Stomach (tissue), 19 donors: ENCODE measurements at places on chromosomes 3 and 15.

- DNase-seq, result peak; percentile 38
Measured at GRCh38 chr3:179666436-179667035, 13.7 kb downstream of the USP13 start.

GRCh38 chr15:69272891-69273290 lies 25.8 kb upstream of the PAQR5 start:
- no peak for DNase-seq

DNA sequence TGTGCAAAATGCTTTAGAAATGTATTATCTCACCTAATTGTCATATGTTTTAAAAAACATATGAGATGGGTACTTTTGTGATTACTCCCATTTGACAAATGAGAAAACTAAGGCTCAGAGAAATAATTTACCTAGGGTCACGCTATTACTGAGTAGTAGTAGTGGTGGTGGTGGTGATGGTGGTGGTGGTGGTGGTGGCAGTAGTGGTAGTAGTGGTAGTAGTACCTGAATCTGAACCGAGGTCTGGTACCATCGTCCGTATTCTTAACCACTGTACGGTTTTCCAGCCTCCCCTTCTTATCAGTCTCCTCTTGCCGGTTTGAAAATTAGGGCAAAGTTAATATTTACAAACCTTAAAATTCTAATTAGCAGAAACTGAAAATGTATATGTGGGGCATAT lies 102.4 kb downstream of the KLHL25 start:
- no peak for DNase-seq

GRCh38 chr3:146865175-146865755 lies 260.1 kb upstream of the PLSCR5 start:
- DNase-seq, result no peak

- DNase-seq, result no peak
Measured at GRCh38 chr15:90259524-90259923, 5.9 kb upstream of the NGRN start.

DNA sequence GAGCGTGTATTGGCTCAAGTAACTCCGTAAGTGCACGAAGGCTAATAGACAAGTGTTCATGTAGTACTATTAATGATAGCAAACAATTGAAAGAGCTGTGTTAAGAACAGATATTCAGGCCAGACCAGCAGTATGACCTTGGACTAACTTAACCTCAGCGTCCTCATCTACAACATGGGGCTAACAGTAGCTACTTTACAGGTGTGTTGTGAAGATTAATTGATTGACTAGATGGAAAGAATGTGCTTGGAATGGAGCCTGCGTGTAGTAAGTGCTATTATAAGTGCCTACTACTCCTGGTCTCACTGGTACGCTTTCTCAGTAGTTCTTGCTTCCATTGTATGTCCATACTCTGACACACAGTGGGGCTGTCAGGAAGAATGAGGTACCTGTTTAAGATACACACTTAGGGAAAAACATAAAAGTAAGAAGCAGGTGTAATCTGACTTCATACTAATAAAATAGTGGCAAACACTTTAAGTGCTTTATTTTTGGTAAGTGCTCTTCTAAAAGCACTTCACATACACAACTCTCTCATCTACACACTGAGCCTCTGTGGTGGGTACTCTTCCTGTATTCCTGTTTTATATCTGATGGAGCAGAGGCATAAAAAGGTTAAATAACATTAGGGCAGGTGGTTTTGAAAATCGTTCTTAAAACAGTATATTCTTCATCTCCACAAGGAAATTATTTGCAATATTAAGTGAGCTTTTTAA lies 24.3 kb upstream of the FBXL22 start:
- DNase-seq, result no peak

DNA sequence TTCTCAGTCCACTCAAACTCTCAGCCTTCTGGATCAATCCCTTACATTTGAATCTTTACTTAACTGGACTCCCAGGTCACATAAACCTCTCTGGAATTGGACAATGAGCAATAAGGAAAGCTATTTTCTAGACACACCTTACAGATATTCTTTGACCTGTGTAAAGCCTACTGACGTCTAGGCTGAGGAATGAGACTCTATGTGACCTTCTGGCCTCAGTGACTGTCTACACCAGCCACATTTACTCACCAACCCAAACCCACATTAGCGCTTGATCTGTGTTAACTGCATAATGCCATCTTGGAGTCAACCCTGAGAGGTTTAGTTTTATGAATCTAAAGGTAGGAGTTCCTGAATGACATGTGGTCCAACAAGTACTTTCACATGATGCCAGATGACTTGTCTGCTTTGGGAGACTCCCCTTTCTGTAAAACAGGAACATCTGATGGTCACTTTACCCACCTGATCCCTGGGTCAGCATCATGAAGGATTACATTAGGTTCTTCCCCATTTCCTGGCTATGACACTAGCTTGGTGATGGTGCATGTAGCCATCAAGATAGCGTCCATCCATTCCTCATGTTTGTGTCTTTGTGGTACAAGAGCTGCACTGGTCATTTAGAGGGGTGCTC lies 11.4 kb upstream of the COMMD2 start:
- no peak for DNase-seq

GRCh38 chr3:115659253-115660220 lies 36.2 kb downstream of the GAP43 start:
- DNase-seq, result no peak

DNA sequence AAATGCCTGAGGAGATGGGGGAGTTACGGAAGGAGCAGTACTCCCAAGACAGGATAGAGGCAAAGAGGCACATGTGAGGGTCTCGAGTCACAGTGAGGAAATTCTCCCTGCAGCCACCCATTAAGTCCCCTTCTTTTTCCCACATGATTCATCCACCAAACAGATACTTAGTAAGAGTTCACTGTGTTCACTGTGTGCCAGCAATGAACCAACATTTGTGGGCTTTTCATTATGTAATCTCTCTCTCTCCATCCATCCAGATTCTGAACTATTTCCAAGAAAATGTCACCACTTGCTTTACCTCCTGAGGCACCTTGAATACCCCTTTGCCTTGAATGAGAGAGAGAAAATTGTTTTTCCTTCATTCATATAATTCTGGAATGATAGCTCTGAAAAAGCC lies 24.6 kb upstream of the LRRFIP2 start:
- no peak for DNase-seq

GRCh38 chr15:25090073-25090733 lies 135.4 kb downstream of the SNRPN start:
- DNase-seq, result no peak

DNA sequence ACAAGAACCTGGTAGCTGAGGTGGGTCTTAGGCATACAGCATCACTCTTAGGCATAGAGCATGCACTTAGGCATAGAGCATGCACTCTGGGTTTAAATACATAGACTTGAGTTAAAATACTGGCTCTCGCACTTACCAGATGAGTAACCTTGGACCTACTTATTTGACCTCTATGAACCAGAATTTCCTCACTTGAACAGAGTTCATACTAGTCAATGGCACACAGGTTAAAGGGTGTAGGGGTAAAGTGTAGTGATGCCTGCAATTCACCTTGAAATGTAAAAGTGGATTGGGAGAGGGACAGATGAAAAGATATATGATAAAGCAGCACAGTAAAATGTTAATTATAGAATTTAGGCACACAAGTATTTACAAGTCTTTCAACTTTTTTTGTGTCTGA lies 1.6 kb downstream of the RUVBL1 start:
- no peak for DNase-seq

DNA sequence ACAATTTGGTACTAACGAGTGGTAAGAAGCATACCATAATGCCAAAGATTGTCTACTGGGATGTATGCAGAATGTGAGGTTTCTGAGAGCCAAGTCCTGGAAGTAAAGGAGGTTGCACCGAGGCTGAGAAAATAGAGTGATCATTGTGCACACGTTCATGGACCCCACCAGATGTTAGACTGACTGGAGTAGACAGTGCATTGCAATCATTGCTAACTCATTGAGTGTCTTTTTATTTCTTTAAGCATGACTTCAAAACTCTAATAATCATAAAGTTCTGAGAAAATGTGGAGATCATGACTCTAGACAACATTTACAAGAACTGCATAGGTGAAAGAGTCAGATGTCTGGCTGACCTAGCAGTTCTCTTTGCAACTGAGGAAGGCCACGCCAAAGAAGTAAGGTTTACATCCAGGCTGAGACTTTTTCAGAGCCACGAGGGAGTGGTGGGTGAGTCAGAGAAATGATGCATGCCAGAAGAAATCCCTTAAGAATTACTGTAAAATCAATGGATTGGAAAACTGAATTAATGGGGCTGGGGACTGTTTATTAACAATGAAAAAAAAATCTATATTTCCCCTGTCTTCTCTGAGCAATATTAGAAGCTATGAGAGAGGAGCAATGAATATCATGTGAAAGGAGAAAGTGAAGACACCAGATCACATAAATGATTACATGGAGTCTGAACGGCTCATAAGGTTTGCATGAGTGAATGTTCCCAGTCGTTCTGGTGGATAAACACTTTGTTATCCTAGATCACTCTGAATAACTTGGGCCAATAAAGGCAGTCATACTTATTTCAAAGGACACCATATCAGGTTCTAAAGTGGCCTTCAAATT lies 76.0 kb upstream of the SLC25A26 start:
- DNase-seq, result no peak

- no peak for DNase-seq
Measured at GRCh38 chr3:175410251-175410650, 551.1 kb downstream of the NAALADL2 start.

DNA sequence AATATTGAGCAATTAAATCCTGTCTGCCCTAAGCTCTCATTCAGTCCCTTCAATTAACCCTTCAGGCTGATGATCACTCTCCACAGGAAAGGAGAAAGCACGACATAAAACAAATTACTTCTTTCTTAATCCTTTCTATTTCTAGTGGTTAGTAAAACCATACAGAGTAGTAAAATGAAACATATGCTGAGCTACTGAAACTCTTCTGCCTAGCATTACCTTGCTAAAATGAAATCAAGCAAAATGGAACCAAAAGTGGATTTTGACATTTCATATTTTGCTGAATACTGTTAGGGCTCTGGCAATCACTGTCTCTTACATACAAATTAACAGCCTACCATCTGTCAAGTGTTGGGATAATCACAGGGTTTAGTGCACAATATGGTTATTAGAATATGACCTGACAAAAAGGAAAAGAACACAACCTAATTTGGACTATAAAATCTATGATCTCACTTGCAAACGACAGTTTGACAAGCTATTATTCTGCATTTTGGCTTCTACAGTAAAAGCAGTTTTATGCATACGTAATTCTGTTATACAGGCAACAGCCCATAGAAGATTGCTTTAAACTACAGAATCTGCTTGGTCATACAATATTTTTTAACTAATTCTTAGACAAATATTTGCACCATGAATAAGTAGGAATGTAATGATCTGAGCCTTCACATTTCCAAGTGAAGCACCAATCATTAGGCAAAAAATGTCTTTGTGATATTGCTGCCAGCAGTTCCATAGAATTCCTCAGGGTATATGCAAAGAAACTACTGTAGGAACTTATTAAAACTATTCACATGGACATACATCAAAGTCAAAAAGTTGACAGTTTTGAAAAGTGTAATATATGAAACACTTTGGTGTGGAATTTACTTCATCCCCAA lies 105.0 kb downstream of the FHIT start:
- no peak for DNase-seq

DNA sequence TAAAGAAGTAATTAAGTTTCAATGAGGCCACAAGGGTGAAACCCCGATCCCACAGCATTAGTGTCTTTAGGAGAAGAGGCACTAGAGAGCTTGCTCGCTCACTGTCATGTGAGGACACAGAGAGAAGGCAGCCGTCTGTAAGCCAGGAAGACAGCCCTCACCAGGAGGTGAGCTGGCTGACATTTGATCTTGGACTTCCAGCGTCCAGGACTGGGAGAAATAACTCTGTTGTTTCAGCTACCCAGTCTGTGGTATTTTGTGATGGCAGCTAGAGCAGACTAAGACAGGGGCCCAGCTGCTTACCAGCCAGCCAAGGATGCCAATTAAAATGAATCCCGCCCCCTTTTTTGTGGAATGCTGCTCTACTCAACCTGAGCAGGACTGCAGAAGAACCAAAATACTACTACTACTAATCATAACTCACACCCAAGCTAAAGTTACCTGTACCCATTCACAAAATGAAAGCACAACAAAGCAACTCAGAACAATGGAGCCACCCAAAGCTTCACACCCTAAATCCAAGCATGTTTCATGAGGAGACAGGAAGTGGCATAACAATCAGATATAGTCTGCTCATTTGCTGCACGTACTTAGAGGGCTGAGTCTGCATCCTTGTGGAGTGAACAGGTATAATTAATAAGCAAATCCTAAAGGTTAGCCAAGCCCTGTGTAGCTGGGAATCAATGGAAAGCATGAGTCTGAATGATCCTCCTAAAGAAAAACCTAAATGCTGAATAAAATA lies 35.6 kb upstream of the RHCG start:
- DNase-seq, result no peak

DNA sequence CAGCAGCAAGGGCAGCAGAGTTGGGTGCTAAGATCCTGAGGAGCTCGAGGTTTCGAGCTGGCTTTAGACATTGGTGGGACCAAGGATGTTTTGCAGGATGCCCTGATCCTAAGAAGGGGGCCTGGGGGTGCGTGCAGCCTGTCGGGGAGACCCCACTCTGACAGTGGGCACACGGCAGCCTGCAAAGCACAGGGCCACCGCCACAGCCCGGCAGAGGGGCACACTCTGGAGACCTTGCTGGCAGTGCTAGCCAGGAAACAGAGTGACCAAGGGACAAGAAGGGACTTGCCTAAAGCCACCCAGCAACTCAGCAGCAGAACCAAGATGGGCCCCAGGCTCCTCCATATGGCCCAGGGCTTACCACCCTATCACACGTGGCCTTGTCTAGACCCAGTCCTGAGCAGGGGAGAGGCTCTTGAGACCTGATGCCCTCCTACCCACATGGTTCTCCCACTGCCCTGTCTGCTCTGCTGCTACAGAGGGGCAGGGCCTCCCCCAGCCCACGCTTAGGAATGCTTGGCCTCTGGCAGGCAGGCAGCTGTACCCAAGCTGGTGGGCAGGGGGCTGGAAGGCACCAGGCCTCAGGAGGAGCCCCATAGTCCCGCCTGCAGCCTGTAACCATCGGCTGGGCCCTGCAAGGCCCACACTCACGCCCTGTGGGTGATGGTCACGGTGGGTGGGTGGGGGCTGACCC lies 18.8 kb downstream of the SEC61A1 start:
- no peak for DNase-seq

DNA sequence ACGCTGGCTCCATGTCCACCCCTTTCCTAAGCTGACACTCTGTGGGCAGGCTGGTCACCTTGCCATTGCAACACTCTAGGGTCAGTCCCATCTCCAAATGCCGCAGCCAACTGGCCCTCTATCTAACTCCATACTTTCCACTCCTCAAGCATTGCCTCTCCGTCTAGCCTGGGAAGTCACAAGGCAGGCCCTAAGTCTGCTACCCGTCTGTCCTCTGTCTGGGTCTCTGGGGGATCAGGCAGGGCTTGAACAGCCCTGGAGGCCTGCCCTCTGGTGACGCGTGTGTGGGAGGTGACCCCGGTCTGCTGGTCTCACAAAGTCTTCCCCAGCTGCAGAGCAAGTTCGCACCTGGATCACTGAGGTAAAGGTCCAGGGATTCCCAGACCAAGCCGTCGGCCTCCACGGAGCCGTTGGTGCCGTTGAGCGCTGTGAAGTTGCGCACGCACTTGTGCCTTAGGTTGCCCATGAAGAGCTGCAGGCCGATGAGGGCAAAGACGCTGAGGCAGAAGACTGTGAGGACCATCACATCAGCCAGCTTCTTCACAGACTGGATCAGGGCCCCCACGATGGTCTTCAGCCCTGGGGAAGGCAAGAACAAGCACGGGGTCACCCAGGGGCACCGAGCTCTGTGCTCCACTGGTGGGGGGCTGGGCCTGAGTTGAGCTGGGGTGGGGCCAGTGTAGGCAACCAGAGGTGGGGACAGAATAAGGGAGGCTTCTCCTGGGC lies 39.9 kb downstream of the SCN5A start:
- no peak for DNase-seq

GRCh38 chr15:65451989-65452388 lies 29.2 kb upstream of the IGDCC4 start:
- no peak for DNase-seq
